ENCODE measurements at places on chromosomes 2 and 18.

- no peak for DNase-seq
These were observed 62.8 kb downstream of the NBEAL1 start for GRCh38 chr2:203077451-203077850.

DNA sequence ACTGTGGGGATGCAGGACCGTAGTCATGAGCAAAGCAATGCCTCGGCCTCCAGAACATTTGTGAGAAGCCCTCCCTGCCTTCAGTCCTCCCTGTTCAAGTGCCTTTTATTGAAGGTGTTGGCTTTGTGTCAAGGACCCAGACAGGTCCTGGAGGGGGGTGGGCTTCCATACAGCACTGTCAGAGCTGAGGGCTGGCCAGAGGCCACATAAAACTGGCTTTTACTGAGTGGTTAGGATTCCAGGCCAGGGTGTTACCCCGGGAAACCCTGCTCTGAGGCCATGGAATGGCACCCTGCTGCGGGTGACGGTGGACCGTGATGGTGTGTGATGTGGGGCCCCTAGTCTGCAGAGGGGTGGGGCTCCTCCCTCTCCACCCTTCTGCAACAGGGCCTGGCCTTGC lies 41.6 kb downstream of the TOGARAM2 start:
- no peak for DNase-seq

DNA sequence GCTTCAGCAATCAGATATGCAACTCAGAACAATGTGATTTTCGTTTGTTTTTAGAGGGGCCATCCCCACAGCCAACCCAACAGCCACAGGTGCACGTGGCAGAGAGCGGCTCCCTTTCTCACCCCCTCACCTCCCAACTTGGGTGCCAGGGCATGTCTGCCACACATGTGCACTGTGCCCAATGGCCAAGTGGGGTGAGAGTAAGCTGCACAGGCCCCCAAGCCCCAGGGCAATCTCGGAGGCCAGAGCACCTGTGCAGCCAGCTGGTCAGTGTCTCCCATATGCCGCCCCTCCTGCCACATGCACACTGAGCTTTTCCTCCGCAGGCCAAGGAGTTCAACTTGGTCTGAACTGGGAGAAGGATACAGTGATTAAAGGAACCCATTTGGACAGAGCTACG lies 1130.2 kb downstream of the DSC3 start:
- DNase-seq, result no peak

DNA sequence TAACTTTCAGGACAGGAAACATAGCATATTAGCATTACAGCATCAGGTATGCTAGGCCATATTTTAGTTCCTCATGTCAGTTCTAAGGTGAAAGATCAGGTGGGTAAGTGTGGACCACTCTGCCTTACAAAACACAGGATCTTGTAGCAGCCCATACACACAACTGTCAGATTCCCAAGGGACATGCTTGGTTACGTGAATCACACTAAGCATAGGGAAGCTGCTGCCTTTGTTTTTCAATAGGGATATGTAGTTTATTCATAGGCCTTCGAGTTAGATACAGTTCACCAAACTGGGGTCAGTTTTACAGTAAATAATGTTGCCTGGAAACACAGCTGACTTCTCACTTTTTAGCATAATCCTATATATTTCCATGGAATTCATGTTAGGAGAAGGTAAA lies 116.1 kb upstream of the OTX1 start:
- no peak for DNase-seq

DNA sequence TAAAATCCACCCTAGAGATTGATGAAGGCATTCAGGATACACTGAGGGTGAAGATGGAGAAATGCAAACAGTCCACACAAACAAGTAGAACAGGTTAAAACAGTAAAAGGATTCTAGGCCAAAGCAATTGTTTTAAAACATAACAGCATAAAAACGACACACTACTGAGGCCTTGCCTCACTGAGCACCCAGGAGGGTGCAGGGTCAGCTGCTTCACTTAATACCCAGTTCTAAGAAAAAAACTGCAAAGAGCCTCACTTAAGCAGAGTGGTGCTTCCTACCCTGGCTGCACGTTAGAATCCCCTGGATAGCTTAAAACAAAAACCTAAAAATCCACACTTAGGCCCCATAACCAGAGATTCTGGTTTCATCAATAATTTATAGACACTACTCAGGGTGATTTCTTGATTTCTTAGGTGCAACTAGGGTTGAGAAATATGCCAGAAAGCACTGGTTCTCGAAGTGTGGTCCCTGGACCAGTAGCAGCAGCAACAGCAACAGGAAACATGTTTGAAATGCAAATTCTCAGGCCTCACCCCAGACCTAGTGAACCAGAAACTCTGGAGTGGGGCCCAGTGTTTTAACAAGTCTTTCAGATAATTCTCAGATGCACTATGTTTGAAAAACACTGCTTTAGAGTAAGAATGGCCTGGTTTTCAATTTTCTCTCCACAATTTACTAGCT lies 279.1 kb downstream of the ZEB2 start:
- DNase-seq, result no peak

DNA sequence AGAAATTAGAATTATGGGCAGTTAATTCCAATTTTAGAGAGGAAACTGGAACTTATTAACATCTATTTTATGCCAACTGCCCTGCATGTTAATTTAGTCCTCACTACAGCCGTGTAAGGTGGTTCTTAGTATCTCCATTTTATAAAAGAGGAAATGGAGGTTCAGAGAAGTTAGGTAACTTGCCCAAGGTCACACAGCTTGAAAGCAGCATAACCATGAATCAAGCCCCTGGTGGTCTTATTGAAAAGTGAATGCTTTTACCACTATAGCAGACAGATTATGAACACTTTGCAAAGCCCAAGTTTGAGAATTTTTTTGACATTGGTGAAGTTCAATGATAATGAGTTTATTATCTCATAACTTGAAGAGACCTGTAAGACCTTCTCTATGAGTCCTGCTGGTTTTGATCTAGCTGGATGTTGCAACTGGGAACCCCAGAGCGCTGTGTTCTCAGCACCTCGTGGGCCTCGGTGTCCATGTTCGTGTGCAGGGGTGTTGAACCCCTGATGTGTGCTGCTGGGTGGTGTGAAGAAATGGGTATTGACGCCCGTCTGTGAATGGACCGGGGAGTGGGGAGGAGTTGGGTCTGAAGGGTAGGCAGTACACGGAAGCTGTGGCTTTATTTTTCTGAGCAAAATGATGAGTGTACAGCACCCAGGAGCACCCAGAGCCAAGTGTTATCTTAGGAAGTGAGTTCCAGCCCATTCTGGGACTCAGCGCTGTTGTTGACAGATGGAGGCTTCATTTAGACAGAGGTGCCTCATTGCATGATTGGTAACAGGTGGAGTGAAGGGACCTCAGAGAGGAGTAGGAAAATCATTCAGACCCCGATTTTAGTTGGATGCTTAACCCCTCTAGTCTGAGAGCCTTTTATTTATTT lies 9.7 kb downstream of the GREB1 start:
- DNase-seq, result no peak
